Foreskin fibroblast (primary cell): ENCODE measurements at places on chromosomes 1 and 21.

DNA sequence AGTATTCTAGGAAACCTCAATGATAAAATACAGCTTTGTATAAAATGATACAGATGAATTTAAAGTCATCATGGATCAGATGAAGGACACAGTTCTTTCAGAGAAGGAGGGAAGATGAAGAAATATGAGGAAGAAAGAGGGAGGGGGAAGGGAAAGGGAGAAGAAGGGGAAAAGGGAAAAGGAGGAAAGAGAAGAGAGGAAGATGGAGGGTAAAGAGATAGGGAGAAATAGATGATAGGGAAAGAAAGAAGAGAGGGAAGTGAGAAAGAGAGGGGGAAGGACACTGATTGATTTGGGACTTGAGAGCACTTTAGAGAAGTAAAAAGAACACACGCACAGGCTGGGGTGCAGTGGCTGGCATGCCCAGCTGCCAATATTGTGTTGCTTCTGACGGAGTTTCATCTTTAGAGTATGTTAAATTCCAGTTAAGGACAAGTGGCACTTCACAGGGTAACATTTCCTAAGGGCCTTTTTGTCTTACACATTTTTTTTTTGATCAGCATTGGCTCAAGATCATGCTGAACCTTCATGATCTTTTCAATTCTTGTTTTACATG, 235.9 kb upstream of the DMRTA2 start:
- DNase-seq = no peak

DNA sequence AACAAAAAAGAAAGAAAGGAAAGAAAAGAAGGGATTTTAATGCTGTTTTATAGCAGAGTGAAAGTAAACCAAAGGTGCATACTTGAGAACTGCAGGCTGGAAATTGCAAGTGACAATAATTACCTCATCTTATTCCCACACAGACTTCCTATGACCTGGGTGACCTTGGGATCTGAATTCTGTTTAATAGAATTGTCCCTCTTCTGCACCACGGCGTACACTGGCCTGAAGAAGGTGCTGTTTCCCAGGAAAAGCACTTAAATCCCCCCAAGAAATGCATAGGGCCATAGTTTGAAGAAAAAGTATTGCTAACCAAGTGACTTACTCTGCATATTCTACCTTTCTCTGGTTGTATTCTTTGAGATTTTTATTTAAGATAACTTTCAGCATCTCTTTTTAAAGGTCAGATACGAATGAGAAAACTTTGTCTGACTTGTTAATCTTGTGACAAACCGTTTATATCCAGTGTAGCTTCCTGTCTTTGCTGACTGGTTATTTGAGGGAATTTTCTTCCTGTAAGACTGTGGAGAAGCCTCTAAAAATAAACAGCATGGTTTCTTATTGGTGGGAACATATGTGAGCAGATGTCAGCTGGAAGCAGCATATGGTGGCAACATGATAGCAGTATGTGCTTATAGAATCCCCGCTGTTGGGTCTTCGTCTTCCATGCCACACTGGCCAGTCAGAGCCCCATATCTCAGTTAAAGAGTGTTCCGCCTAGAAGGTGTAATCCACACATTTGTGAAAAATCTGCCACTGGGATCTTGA, 16.3 kb downstream of the TGFB2 start:
- DNase-seq = peak; percentile 51

GRCh38 chr1:87766737-87767136, 438.1 kb downstream of the LMO4 start:
- DNase-seq = peak; percentile 49

DNA sequence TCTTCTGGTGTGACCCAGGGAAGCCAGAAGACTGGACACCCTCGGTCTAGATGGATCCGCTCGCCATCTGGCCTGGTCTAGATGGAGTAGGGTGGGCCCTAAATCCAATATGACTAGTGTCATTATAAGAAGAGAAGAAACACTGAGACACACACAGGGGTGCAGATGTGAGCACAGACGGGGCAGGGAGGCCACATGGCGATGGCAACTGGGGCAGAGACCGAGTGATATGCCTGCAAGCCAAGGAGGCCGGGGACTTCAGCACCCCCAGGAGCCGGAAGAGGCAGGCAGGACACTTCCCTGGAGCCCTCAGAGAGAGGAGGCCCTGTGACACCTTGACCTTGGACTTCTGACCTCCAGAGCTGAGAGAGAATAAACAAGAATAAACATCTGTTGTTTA, 5.6 kb upstream of the TFF3 start:
- no peak for DNase-seq

GRCh38 chr1:6041432-6042062, 4.1 kb upstream of the KCNAB2 start:
- peak; percentile 57 for DNase-seq

- no peak for DNase-seq
Observed at GRCh38 chr21:37528150-37528937, 161.8 kb downstream of the DYRK1A start.

DNA sequence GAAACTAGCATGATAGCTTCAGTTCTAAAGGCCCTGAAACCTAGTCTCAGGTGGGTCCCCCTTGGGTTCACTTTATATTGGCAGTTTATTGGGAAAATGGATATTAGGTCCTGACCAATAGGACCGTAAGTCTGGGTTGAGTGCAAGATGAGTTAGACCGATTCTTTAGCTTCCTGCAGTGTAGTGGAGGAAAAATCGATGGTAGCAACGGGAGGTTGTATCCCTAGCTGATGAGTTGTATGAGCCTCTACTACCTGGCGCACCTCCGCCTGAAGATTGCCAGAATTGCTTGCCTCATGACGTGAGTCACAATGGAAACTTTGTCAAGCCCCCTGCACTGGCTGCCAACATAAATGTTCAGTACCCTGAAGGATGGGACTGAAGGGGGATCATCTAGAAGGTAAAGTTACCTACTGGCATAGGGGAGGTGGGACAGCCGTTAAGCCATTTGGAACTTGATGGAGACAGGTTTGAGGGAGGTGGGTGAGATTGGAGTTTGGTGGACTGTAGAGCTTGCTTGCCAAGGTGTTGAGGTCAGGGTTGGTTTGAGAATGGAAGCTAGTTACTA, 3.9 kb downstream of the RCC1 start:
- DNase-seq = no peak

DNA sequence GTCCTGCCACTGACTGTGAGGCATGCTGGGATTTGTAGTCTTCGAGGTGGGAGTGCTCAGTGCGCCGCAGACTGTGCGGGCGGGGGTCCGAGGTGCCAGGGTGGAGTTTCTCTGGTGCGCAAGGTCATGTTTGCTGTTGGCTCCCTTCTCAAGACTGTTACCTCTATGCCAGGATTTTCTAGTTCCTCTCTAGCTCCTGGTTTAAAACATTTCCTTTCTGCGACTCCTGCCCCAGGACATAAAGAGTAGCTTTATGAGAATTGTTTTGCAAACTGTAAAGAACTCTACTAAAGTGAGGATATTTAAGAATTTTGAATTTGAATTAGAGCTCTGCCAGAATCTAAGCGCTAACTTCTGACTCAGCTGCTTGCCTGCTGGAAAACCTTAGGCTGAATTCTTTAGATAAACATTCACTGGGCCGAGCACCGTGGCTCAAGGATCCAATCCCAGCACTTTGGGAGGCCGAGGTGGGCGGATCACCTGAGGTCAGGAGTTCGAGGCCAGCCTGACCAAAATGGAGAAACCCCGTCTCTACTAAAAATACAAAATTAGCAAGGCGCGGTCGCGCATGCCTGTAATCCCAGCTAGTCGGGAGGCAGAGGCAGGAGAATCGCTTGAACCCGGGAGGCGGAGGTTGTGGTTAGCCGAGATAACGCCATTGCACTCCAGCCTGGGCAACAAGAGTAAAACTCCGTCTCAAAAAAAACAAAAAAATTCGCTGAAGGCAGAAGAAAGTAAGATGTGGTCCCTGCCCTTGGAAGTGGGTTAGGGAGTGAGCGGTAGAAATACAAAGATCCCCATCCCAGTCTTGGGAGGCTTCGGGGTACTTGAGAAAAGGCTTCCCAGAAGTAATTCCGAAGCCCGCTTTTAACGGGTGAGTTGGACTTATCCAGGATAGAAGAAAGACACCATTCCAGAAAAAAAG, 992 bp upstream of the USP48 start:
- peak; percentile 76 for DNase-seq

GRCh38 chr1:9888886-9889285, 21.2 kb downstream of the CTNNBIP1 start:
- DNase-seq = no peak

- DNase-seq = peak; percentile 97
Observed at GRCh38 chr1:58883037-58883887, 99.4 kb upstream of the JUN start.

GRCh38 chr1:15231714-15232201, 15.3 kb upstream of the FHAD1 start:
- DNase-seq = no peak

GRCh38 chr1:6359216-6360116, 34.1 kb downstream of the ACOT7 start:
- peak; percentile 55 for DNase-seq

GRCh38 chr1:27940870-27941560, 6.2 kb downstream of the SMPDL3B start:
- DNase-seq = peak; percentile 23

GRCh38 chr1:202016022-202016810, 5.8 kb downstream of the ELF3 start:
- DNase-seq = peak; percentile 45

GRCh38 chr1:205435578-205436573, 14.0 kb upstream of the LEMD1 start:
- DNase-seq = no peak

GRCh38 chr1:41810446-41810845, 108.3 kb downstream of the HIVEP3 start:
- peak; percentile 72 for DNase-seq

GRCh38 chr1:202860744-202861419, 28.1 kb downstream of the RABIF start:
- DNase-seq = peak; percentile 63

DNA sequence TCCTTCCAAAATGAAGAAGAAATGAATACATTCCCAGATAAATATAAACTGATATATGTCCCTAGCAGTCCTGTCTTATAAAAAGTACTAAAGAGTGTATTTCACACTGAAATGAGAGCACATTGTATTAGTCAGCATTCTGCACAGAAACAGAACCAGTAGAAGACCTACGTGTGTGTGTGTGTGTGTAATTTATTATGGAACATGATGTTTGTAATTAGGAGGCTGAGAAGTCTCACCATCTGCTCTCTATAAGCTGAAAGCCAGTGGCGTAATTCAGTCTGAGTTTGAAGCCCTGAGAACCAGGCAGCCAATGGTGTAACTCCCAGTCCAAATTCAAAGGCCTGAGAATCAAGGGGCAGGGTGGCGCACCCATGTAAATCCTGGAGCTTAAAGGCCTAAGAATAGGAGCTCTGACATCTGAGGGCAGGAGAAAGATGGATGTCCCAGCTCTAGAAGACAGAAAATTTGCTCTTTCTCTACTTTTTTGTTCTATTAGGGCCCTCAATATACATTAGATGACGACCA, 146.5 kb upstream of the LYPLAL1 start:
- peak; percentile 67 for DNase-seq

DNA sequence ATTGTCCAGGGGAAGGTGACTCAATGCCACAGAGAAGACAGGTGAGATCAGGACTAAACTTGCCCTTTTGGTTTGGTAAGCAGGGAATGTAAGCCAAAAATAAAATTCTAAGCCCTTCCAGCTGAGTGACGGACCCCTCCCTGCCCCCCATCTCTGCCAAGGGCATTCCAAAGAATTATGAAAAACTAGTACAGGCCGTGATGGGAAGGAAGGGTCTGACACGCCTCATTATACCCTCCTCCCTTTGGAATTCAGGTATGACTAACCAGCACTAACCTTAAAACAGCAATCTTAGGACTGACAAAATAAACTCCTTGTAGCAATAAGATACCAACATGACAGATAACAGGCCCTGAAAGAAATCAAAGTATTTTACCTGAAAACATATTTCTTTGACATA, 99.6 kb downstream of the GABPA start:
- DNase-seq = no peak

GRCh38 chr1:9871707-9872425, 38.2 kb downstream of the CTNNBIP1 start:
- DNase-seq = no peak

DNA sequence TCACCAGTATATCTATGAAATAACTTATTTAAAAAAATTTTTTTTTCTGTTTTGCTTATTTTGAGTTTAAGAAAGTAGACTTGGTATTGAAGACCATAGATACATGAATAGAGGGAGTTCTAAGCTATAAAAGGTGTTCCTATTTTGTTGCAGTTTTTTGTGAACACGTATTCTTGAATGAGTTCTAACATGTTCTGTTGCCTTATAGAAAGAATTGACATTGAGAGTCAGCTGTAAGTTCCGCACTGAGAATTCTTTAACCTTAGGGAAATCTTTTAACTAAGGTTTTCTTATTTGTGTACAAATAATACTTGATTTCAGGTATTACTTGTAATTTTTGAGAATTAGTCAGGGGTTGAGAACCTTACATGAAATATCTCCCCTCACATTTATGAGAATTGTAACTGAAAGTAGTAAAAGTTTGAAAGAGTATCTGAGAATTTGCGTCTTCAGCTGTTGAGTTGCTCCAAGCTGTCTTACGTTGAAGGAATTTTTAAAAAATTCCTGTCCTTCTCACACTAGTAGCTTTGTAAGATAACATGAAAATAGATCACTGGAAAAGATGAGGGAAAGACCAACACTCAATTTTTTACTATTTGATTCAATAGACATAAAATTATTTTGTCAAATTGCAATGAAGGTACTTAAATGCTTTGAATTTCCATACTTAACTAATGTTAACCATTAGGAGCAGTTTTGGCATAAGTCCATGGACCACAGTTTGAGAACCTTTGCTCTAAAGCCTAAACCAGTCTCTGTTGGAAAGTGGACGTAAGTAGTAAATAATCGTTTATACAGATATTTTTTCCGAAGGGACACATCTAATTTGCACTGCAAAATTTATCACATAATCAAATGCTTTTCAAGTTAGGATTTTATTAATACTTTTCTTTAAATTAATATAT, 3.8 kb downstream of the DR1 start:
- DNase-seq = peak; percentile 36

DNA sequence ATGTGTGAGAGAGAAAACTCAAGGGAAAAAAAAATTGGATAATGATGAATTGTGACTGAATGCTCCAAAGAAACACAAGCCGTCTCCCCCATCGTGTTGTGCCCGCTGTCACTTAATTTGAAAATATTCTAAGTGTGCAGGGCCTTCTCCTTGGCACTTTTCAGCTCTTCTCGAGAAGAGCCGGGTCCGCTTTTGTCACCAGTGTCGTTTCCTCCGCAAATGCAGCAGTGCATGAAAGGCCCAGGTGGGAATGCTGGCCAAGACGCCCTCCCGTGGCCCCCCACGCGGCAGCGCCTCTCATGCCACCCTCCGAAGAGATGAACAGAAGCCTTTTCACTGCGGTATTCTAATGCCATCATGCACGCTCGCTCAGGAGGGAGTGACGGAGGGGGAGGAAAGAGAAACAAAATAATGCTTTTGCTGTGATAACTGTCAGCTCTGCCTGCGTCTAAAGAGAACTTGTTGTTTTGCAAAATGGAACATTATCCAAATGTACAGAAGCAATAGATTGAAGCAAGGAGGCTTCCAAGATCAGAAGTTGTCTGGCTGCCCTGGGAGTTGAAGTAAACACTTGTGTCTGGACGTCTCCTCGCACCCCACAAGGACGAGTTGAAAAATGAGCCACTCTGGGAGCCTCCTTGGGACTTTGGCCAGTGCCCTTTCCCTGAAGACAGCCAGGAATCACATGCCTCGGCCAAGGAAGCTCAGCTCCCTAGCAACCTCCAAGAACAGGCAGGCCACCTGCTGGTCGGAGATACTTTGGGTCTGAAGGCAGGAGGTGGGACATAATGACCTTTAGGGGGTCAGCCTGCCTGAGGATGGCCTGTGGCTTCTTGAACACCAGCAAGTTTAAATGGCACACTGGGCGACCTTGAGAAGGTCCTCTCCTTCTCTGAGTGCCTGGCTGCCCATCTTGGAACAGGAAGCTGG, 166.1 kb upstream of the ZC3H12A start:
- no peak for DNase-seq

- peak; percentile 23 for DNase-seq
Observed at GRCh38 chr21:45935628-45936027, 45.9 kb upstream of the COL6A1 start.
